ENCODE measurements at places on chromosomes 2 and 18.

DNA sequence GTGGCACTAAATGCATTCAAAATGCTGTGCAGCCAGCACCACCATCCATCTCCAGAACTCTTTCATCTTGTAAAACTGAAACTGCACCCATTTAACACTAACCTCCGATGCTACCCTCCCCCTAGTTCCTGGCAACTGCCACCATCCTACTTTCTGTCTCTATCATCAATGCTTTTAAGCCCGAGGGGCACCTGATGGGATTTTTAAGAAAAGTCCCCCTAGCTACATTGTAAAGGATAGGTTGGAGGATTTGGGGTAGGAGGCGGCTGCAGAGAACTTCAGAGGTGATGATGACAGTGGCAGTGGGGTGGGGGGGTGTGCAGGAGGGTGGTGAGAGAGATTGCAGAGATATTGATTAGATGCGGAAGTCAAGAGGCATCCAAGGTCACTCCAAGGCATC lies 10.8 kb upstream of the YWHAQ start:
- DNase-seq, result no peak

DNA sequence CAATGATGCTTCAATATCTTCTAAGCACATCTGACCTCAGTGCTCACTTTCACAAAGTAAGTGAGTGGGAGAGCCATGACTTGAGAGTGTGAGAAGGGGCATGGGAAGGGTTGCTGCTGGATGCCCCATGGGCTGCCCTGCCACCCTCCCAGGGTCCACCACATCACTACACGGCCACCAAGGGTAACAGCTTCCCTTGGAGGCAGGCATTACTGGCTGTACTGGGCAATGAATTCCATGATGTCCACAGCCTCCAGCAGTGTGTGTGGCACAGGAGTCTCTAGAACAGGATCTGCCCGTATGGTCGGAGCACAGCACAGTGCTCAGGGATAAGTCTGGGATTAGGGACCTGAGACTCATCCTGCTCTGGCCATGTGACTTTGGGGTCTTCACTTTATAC lies 481.0 kb upstream of the MYT1L start:
- no peak for DNase-seq

- DNase-seq, result no peak
Observed at GRCh38 chr2:70987386-70987785, 7.3 kb downstream of the TEX261 start.

- no peak for DNase-seq
Observed at GRCh38 chr2:214077727-214078126, 333.1 kb upstream of the VWC2L start.

- no peak for DNase-seq
Observed at GRCh38 chr2:222332116-222332515, 33.3 kb upstream of the PAX3 start.

DNA sequence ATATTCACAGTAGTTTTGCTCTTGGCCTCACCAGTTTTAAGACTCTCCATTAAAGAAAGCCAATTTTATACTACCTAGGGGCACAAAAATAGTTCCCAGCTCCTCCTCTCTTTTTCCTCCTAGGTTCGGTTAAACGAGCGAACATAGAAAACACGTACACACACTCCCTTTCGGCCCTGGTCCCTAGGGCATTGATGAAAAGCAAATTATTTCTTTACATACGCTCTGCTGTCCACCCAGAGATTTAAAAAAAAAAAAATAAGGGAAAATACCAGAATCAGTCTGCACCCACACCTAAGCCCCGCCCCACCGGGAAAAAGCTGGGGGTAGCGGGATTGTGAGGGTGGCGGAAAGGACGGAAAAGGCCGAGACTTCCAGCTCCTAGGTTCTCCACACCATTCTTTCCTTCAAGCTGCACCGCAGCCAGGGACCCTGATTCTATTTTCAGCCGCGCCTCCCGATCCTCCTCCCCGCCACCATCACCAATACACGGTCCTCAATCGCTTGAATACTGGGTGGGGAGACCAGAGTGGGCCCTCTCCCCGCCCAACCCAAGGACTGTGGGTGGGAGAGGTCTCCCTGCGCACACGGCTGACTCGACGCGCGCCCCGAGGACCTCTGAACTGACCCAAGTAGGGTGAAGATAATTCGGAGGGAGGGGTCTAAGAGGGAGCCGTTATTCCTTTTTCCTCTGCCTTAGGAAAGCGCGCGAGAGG lies 769 bp downstream of the ATF2 start:
- DNase-seq, result no peak

DNA sequence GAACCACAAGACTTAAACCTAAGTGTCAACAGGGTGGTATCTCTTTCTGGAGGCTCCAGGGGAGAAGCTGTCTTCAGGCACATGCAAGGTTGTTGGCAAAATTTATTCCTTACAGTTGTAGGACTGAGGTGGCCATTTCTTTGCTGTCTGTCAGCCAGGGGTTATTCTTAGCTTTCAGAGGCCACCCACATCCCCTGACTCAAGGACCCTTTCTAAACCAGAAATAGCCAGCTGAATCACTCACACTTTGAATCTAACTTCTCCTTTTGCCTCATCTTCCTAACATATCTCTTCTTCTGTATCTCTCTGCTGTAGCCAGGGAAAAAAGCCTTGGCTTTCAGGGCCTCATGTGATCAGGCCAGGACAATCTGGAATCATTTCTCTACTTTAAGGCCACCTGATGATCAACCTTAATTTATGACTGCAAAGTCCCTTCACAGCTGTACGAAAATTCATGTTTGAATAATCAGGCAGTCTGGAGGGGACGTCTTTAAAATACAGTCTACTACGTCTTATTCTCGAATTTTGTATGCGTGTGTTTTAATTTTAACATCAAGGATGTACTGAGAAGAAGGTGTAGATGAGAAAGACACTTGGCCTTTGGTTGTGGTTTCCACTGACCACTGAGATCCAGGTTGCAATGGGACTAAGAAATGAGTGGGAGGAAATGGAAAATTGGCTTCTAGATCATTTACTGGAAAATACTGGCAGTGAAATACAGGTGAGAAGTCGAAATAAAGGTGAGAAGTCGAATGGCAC lies 90.4 kb downstream of the DOCK10 start:
- DNase-seq, result no peak

- no peak for DNase-seq
Observed at GRCh38 chr2:242098445-242099128, 229.1 kb downstream of the RTP5 start.

- no peak for DNase-seq
Observed at GRCh38 chr2:8922431-8922830, 81.1 kb downstream of the MBOAT2 start.

DNA sequence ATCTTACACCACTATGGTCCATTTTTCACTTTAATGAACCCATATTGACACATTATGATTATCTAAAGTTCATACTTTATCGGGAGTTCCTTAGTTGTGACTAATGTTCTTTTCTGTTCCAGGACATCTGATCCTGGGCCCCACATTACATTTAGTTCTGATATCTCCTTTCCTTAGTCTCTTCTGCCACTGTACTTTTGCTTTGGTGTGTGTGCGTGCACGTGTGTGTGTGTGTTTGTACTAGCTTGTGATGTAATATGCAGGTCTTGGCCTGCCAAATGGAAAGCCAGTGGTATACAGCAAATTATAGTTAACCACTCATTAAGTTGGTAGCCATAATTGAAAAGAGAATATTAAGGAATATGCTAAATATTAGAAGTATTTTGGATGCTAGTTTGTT lies 88.0 kb downstream of the CDC42EP3 start:
- no peak for DNase-seq

DNA sequence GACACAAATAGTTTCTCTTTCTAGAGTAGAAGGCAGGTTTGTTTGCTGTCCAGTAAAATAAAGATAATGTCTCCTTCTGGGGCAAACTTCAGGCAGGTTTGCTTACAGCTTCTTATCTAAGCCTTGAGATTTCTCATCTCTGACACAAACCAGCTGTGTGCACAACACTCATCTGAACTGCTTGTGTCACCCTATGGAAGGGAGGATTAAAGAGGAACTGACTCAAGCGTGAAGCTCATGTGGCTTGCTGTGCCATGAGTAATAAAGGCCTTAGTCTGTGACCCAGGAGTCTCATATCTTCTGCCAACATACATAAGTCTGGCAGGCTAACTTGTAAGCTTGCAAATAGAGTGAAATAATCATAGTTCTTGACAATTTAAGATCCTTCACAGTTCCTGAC lies 24.2 kb upstream of the CPO start:
- no peak for DNase-seq

Measured in stimulated activated CD8-positive, alpha-beta memory T cell treated with anti-CD3 and anti-CD28 coated beads, Interleukin-15, amount 100 ng/mL, for 24 hours (primary cell).